ENCODE measurements at places on chromosomes 5 and 9.

DNA sequence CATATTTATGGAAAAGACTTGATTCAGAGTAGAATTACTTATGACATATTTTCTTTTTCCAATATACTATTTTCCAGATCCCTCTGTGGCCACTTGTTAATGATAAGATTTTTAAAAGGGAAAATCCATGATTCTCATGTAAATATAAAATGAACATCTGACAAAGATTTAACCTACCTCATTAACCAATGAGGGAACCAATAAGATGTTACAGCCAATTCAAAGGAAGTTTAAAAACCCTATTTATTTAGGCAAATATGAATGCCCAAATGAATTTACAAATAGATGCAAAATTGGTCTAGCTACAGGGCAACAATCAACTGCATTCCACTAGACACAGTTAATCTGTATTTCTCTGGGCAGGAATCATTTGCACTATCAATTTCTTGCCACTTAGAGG, 226.8 kb downstream of the ADAMTSL1 start:
- no peak overlapping the region for H3K4me3 ChIP-seq
- no peaks in the 10 kb centered on the region for H3K4me1 ChIP-seq
- no peaks in the 10 kb centered on the region for H3K36me3 ChIP-seq
- peaks cover 4% of the 10 kb centered on the region for H3K27me3 ChIP-seq
- no peak overlapping the region for H3K27ac ChIP-seq

GRCh38 chr9:2663461-2664173, 42.0 kb downstream of the VLDLR start:
- H3K36me3 ChIP-seq, result peaks cover 2% of the 10 kb centered on the region
- H3K27ac ChIP-seq, result no peak overlapping the region
- DNase-seq, result no peak
- H3K4me3 ChIP-seq, result no peak overlapping the region
- no peaks in the 10 kb centered on the region for H3K27me3 ChIP-seq

DNA sequence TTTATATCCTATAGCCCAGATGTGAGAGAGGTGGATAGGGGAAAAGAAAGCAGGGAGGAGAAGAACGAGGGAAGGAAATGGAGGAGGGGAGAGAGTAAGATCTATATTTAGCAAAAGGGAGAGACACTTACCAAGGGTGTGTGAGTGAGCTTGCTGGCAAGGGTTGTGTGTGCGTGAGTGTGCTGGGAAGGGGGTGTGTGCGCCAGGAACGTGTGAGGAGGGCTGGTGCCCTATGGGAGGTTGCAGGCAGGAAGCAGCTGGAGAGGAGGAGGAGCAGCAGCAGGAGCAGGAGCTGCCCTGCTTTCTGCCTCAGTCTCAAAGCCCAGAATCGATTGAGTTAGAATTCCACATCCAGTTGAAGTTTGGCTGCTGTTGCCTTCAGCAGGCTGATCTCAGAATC, 148.3 kb upstream of the RUSC2 start:
- no peak overlapping the region for H3K4me3 ChIP-seq
- no peaks in the 10 kb centered on the region for H3K4me1 ChIP-seq
- no peaks in the 10 kb centered on the region for H3K36me3 ChIP-seq
- no peaks in the 10 kb centered on the region for H3K27me3 ChIP-seq
- no peak overlapping the region for H3K27ac ChIP-seq

GRCh38 chr9:134811673-134812342, 68.8 kb upstream of the FCN2 start:
- H3K4me1 ChIP-seq, result no peaks in the 10 kb centered on the region
- no peak for DNase-seq
- H3K36me3 ChIP-seq, result no peaks in the 10 kb centered on the region
- H3K27me3 ChIP-seq, result no peaks in the 10 kb centered on the region

GRCh38 chr5:159184858-159185381, 24.4 kb downstream of the RNF145 start:
- peak; percentile 70 for DNase-seq
- peak overlapping the region; percentile 83 for H3K27ac ChIP-seq

GRCh38 chr9:99752417-99753109, 69.1 kb upstream of the NR4A3 start:
- DNase-seq, result no peak
- H3K4me3 ChIP-seq, result no peak overlapping the region
- H3K27ac ChIP-seq, result no peak overlapping the region
- peaks cover 9% of the 10 kb centered on the region for H3K27me3 ChIP-seq

DNA sequence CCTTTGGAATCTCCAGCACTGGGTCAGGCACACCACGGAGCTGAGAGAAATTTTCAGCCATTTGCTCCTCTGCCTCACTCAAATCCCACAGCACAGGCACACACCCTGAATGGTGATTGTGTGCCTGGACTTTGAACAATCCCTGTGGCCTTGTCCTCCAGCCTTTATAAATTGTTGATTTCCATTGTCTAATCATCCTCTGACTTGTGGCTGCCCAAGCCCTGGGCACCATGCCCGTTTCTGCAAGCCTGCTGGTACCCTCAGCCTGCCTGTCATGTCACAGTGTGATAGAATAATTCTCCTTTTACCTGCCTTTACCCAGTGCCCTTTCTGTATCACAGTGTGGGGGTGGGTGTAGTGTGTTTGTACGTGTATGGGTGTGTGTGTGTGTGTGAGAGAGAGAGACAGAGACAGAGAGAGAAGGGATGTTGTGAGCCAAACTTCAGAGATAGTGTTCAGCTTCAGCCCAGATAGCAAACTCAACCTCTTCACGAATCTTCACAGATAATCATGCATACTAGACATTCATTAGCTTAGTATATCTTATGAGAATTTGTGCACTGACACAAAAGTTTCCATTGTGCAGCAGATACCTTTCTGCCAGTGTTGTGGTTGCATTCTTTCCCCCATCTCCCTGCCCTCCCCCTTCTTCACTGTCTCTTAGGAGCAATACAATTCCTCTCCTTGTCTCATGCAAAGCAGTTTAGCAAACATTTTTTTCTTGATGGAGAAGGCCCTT, 27.8 kb upstream of the SLC44A1 start:
- DNase-seq, result no peak
- H3K4me1 ChIP-seq, result no peaks in the 10 kb centered on the region
- H3K27me3 ChIP-seq, result peaks cover 2% of the 10 kb centered on the region
- H3K4me3 ChIP-seq, result no peak overlapping the region

- H3K4me1 ChIP-seq, result no peaks in the 10 kb centered on the region
- H3K36me3 ChIP-seq, result no peaks in the 10 kb centered on the region
- H3K4me3 ChIP-seq, result no peak overlapping the region
- no peak overlapping the region for H3K27ac ChIP-seq
- peaks cover 3% of the 10 kb centered on the region for H3K27me3 ChIP-seq
Observed at GRCh38 chr5:168174376-168174775, 117.1 kb upstream of the WWC1 start.

- no peak overlapping the region for H3K4me3 ChIP-seq
- no peaks in the 10 kb centered on the region for H3K36me3 ChIP-seq
- H3K27me3 ChIP-seq, result no peaks in the 10 kb centered on the region
- H3K4me1 ChIP-seq, result peaks cover 38% of the 10 kb centered on the region
- no peak overlapping the region for H3K27ac ChIP-seq
Observed at GRCh38 chr5:172849606-172850453, 15.8 kb downstream of the ERGIC1 start.

DNA sequence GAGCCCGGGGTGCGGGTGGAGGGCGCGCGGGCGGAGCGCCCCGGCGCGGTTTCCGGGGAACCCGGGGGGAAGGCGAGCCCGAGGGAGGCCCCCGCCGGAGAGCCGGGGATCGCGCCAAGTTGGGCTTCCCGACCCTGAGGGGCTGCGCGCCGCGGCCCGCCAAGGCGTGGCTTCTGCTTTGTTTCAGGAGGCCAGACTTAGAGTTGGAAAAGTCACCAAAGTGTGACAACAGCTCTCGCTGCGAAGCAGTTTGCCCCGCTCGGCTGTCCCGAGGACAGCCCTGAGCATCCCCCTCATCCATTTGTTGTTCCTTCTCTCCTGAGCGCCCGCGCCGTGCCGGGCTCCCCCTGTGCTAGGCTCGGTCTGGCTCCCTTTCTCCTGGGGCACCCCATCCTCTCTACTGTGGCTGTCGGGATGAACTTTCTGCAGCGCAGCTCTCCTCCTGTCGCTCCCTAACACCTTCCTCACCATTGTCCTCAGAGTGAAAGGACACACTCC, 410 bp downstream of the GLIPR2 start:
- H3K4me3 ChIP-seq, result peak overlapping the region; percentile 81
- H3K27ac ChIP-seq, result peak overlapping the region; percentile 48
- H3K4me1 ChIP-seq, result peaks cover 51% of the 10 kb centered on the region
- H3K27me3 ChIP-seq, result no peaks in the 10 kb centered on the region
- no peak for DNase-seq

GRCh38 chr5:14737291-14737690, 72.8 kb downstream of the OTULIN start:
- no peaks in the 10 kb centered on the region for H3K27me3 ChIP-seq
- H3K4me3 ChIP-seq, result no peak overlapping the region
- H3K36me3 ChIP-seq, result peaks cover 17% of the 10 kb centered on the region
- DNase-seq, result no peak
- H3K4me1 ChIP-seq, result peaks cover 11% of the 10 kb centered on the region

GRCh38 chr5:87069974-87070608, 197.6 kb upstream of the RASA1 start:
- H3K27me3 ChIP-seq, result no peaks in the 10 kb centered on the region
- peaks cover 10% of the 10 kb centered on the region for H3K4me1 ChIP-seq
- no peak overlapping the region for H3K27ac ChIP-seq
- no peaks in the 10 kb centered on the region for H3K36me3 ChIP-seq
- H3K4me3 ChIP-seq, result no peak overlapping the region

DNA sequence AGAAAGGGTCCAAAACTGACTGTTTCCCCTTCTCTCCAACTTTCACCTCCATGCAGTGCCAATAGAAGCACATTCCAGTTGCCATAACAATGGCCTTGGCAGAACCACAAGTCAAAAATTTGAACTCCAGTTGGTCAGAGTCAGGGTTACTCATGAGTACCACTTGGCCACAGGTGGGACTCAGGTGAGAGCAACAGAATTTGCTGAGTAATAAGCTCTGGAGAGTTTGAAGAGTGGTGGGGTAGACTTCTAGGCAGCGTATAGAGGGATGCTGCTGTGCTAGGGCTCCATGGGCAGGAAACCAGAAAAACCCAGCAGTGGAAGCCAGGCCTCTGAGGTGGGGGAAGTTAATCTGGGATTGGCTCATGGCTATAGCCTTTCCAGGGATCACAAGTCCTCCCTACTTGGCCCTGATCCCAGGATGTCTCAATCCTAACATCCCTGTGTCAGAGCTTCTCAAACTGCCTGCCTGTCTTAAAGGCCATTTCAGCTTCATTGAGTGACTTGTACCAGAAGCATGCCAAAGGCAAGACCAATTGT, 30.2 kb downstream of the SNX18 start:
- no peaks in the 10 kb centered on the region for H3K4me1 ChIP-seq
- DNase-seq, result no peak
- peaks cover 5% of the 10 kb centered on the region for H3K36me3 ChIP-seq
- no peaks in the 10 kb centered on the region for H3K27me3 ChIP-seq
- H3K27ac ChIP-seq, result no peak overlapping the region
- no peak overlapping the region for H3K4me3 ChIP-seq

DNA sequence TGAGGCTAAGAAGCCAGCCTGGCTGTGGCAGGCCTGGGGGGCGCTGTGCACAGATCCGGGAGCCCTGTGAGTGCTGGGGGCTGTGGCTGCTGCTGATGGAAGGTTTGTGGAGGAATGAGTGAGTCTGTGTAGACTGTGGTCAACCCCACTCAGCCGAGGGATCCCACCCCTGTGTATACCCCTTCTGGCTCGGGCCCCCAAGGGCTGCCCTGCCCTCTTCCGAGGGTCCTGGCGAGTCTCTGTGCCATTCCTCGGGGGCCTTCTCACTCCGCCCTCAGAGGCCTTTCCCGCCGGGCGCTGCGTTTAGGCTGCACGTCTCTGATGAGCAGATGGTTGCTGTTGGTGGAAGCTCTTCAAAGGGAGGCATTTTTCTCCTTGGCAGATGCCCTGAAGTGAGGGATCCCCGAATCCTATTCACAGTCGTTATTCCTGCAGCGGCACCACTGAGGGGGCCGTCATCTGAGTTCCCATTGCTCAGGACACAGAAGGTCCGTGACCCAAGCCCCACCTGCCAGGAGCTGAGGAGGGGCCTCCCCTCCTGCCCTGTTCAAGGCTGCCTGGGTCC, 94.1 kb downstream of the RXRA start:
- H3K4me1 ChIP-seq, result no peaks in the 10 kb centered on the region
- no peak overlapping the region for H3K27ac ChIP-seq
- no peaks in the 10 kb centered on the region for H3K27me3 ChIP-seq
- H3K36me3 ChIP-seq, result peaks cover 4% of the 10 kb centered on the region
- no peak overlapping the region for H3K4me3 ChIP-seq
- no peak for DNase-seq

- no peak for DNase-seq
- no peak overlapping the region for H3K4me3 ChIP-seq
- no peaks in the 10 kb centered on the region for H3K27me3 ChIP-seq
- H3K27ac ChIP-seq, result peak overlapping the region; percentile 35
Observed at GRCh38 chr5:67214036-67214435, 17.4 kb upstream of the CD180 start.

DNA sequence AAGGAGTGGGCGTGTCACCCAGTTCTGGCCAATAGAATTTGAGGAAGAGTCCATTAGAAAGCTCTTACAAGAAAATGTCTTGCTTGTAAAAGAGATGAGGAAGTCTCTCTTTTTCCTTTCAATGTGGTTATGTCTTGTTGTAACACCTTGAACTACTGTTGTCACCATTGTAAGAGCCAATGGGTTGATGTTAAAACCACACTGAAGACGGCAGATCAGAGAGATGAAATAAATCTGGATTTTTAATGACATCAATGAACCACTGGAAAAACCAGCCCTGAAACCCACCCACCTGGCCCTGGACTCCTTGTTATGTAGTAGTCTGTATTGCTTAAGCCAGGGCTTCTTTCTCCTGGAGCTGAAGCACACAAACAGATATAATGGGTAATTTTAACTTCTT, 83.8 kb upstream of the ERCC6L2 start:
- H3K27ac ChIP-seq, result no peak overlapping the region
- no peaks in the 10 kb centered on the region for H3K4me1 ChIP-seq
- no peak overlapping the region for H3K4me3 ChIP-seq
- DNase-seq, result no peak

GRCh38 chr9:112174965-112175795, at the start of gene SUSD1:
SUSD1 (minus strand) TSS chr9:112175297; CDS start chr9:112175235, 62 bp downstream.
- H3K4me1 ChIP-seq, result peaks cover 42% of the 10 kb centered on the region
- H3K27ac ChIP-seq, result peak within 1 kb of the TSS; percentile 92
- peaks cover 2% of the 10 kb centered on the region for H3K36me3 ChIP-seq
- peak within 1 kb of the TSS; percentile 75 for H3K4me3 ChIP-seq
- peak; percentile 52 for DNase-seq
- H3K27me3 ChIP-seq, result peaks cover 11% of the 10 kb centered on the region

DNA sequence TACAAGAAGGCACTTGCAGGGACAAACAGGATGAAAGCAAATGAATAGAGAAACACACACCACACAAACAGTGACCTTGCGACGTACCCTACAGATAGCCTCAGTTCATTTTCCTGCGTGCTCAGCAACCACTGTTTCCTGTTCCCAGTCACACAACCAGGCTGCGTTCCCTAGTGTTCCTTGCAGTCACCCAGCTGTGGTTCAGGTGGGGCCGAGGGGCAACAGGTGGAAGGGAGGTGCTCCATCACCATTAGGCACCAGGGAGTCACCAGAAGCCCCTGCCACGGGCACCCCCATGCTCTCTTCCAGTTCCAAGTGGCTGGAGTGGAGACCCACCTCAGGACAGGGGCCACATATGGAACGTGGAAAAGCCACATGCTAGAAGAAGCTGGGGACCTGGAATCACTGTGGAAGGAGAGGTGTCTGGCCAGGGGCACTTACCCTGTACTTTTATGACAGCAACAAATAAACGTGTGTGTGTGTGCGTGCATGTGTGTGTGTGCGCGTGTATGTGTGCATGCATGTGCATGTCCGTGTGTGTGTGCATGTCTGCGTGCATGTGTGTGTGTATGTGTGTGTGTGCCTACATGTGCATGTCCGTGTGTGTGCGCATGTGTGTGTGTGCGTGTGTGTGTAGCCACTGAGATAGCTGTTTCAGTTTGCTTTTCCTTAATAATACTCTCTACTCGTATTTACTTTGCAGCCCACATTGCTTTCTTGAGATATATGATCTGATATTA, 18.8 kb upstream of the FCN2 start:
- H3K36me3 ChIP-seq, result no peaks in the 10 kb centered on the region
- H3K4me1 ChIP-seq, result peaks cover 17% of the 10 kb centered on the region
- H3K27ac ChIP-seq, result no peak overlapping the region
- DNase-seq, result no peak
- H3K27me3 ChIP-seq, result peaks cover 16% of the 10 kb centered on the region
